BJ (cell line): ENCODE measurements at places on chromosomes 5 and 9.

DNA sequence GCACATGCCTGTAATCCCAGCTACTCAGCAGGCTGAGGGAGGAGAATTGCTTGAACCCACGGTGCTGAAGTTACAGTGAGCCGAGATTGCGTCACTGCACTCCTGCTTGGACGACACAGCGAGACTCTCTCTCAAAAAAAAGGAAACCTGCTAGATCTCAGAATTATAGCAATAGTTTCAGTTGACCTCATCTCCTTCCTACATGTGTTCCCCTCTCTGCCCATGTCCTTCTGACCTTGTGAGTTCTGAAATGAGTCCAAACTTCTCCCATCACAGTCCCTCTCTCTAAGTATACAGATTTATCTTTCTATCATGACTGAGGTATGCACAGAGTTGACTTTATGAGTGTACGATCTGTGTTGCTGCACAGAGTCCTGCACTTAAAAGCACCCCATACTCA is 44.6 kb upstream of the SHOC1 start:
- DNase-seq = peak; percentile 57

- DNase-seq = no peak
These were observed 72.0 kb downstream of the PRKACG start for GRCh38 chr9:68941780-68942459.

DNA sequence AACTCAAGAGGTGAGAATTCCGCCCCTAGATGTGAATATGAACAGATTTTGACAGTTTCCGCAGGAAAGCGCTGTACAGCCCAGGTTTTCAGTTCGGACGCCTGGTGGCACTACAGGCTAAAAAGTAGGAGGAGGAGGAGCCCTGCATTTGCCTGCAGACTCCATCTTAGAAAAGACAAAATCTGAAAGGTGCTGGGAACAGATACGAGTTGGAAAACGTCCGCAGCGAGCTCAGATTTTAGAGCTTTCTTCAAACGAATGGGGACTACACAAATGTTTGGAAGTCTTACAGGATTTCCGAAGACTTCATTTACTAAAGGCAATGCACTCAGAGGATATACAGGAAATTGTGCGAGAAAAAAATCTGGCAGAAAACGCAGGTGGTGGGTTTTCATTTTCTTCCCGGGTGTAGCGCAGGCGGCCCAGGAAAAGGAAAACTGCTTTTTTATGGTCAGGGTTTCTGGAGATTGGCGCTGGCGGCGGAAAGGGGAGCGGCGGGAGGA is 9.9 kb upstream of the PCDHB2 start:
- peak; percentile 14 for DNase-seq

DNA sequence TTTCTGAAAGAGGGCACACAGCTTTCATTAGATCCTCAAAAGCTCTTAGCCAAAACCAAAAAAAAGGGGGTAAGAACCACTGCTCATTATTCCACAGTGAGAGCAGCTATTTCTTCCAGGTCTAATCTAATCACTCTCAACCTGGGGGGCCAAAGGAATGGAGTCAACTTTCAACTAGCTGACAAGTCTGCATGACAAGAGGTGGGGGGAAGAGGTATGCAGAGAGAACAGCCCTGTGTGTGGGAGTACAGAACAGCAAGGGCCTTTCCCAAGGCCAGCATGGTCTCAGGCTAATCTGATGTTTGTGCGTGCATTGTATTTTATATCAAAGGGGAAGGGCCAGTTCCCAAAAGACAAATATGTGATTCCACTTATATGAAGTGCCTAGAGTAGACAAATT is 36.9 kb upstream of the PIP5K1B start:
- DNase-seq = no peak

DNA sequence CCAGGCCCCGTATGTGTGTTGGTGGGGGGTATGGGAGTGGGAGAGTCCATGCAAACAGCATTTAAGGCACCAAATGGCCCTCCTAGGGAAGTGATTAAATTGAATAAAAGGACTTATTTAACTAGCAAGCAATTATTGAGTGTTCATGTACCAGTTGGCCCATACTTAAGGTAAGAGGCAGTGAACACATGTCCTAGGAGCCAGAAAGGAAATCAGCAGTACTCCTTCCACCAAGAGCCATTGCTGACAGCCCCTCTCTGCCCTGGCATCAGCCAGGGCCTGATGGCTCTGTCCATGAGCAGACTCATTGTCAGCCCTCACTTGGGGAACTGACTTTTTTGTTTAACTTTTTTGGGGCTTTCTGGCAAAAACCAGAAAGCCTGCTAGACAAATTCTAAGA is 10.4 kb upstream of the SHROOM1 start:
- no peak for DNase-seq

DNA sequence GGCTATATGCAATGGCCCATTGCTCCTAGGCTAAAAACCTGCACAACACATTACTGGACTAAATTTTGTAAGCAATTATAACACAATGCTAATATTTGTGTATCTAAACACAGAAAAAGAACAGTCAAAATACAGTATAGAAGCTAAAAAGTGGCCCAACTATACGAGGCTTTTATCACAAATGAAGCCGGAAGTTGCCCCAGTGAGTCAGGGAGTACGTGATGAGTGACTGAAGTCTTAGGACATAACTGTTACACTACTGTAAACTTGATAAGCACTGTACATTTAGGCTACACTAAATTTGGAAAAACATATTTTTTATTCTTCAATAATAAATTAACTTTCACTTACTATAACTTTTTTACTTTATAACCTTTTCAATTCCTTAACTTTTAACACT is 105.2 kb upstream of the PRR16 start:
- DNase-seq = no peak

DNA sequence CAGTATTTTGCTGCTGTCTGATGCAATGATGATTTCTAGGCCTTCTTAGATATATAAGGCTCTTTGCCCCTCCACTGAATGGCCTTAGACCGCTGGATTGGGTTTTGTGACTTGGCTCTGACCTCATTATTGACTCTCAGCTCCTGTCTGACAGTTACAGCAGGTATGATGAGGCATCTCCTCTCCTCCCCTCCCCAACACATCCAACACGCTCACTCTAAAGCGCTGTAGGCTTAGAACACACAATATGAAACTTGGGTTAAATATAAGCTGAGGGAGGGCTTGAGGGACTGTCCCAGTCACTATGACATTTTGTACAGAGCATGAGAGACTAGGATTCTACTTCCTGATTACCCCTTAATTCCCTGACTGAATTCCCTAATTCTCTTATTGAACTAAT is 18.8 kb upstream of the CER1 start:
- no peak for DNase-seq

- no peak for DNase-seq
These were observed 46.1 kb downstream of the VCAN start for GRCh38 chr5:83517688-83518085.

GRCh38 chr5:2865856-2866255 is 114.4 kb upstream of the IRX2 start:
- no peak for DNase-seq

- peak; percentile 45 for DNase-seq
These were observed 57.6 kb downstream of the ANKRD55 start for GRCh38 chr5:56175488-56175887.

DNA sequence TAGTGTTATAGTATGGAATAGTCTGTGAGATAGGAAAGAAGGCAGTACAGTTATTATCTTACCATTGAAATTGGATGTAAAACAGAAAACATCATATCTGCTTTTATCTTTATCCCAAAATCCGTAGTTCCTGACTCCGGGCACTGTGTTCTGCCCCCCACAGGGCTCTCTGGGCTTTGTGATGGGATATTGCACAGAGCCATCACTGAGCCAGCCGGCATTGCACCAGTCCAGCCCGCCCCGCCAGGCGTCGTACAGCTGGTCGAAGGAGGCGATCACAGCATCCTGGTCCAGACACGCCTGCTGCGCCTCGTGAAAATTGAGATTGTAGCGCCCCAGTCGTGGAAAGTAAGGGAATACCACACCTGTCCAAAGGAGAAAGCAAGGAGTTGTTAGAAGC is 76.4 kb downstream of the HAPLN1 start:
- no peak for DNase-seq

DNA sequence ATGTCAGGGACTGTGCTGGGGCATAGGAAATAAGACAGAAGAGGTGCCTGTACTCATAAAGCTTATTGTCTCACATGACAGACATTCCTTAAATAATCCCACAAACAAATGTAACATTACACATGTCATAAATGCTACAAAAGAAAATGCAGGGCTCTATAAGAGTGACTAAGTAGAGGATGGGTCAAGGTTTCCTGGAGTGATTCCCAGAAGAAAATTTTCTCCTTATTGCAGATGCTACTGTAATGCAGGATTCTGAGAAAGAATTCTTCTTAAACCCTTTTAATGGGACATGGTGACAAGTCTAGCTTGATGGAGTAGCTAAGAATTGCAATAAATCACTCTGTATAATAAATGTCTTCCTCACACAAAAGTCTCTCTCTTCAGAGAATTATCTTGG is 55.7 kb downstream of the SH3TC2 start:
- peak; percentile 75 for DNase-seq

DNA sequence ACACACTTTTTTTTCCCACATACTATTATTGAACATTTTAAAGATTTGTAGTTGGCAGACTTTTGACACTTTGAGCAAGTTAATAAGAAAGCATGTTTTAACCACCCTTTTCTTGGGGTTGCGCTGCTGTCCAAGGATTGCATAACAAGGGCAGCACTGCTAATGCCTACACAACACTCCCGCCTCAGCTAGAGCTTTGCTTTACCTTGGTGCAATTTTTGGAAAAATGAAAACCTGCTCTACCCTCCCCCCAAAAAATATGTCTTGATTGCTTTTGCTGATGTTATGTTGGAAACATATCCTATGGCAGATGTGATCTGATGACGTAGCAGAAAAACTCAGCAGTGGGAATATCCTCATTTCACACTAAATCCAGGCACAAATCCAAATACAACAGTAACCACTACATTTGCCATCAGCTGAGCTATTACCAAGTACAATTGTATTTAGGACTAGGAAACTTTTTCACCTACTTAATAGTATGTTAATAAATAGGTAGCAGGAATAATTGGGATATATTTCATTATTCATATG is 51.5 kb downstream of the UBE2R2 start:
- DNase-seq = no peak

GRCh38 chr9:78010445-78010844 is 21.2 kb downstream of the GNAQ start:
- no peak for DNase-seq

DNA sequence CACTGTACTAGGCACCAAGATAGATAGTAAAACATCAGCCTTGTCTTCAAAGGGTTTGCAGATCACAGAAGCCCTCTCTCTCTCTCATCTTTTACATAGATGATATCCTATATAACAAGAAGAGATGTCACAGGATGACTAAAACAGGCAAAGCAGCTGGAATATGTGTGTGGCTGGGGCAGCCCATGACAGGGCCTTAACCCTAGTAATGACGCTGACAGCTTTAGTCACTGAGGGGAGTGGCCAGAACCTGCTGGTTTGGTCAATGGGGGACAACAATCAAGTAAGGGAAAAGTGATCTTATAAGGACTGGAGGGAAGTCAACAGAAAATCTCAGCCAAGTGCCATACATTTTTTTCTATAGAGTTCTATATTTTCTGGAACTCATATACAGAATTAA is 41.9 kb upstream of the RIC1 start:
- no peak for DNase-seq

- DNase-seq = no peak
These were observed 11.3 kb downstream of the EBF1 start for GRCh38 chr5:159088371-159088770.

DNA sequence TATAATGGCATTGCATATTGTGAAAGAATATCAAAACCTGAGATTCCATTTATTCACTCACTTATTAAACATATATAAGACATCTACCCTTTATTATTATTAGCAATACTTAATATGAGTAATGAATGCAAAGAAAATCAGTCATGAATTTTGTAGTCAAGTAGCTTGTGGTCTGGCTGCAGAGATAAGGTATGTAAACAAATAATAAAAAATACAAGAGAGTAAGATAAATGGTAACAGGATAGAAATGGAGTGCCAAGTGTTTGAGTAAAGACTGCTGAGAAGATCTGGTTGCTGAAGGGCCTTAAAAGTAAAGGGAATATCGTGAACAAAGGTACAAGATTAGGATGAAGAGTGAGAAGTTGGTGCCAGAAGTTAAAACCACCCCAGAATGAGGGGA is 18.4 kb downstream of the TRIM32 start:
- DNase-seq = no peak

DNA sequence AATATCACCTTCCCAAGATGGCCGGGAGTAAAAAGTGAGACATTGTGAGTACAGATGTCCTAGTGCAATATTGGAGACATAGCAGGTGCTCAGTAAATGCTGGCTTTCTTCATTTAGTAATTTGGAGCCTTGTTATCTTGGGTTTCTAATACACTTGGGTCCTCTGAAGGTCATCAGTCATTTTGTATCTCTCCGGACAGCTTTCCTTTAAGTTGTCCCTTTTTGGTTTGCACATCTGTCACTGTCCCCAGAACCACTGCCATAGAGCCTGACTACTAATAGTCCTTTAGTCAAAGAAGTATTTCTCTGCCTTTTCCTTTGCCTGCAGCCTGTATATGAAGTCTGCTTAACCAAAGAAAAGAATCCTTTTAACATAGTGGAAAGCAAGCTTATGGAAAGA is 7.8 kb upstream of the ANGPTL2 start:
- DNase-seq = no peak

- no peak for DNase-seq
These were observed 30.0 kb downstream of the IRX1 start for GRCh38 chr5:3625626-3626025.

DNA sequence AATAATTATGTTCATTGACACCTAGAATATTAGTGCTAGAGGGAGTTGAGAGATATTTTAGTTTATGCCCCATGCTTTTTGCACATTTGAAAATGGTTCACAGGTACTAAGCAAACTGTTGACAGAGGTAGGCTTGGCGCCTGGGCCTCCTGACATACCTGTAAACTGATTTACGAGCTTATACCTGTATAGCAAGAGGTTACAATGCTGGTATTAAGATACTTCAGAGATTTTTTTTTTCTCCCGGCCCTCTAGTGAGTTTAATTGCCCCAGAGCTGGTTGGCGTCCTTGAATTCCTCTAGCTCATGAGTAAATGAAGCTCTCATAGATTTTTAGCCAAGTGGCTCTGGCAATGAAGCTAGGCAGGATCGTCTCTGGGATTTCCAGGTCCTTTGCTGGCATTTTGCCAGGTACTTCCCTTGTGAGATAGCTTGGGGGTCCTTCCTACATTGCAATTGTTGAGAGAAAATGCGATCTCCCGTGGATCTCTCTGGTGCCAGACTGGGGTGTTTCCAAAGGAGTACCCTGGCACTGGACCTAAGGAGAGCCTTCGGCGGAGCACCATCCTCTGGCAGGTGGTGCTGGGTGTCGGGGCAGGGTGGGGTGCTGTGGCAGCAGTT is 9.0 kb downstream of the SLC36A1 start:
- DNase-seq = no peak

DNA sequence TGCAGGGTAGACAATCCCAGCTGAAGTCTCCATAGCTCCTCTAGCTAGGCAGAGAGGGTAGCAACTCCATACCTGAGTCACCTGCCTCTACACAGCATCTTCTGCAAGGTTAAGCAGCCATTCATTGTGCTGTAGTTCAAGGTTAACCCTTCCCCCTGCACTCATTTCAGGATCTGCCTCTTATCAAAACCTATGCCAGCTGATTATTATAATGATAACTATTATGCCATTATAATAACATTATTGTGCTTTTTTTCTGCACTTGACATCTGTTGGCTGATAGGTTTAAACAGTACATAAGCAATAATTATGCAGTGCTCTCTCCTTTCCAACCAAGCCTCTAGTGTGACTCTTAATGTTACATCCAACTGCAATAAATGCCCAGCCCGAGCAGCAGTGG is 17.3 kb downstream of the SIL1 start:
- DNase-seq = no peak

GRCh38 chr9:133074111-133074651 is 12.4 kb downstream of the CEL start:
- peak; percentile 40 for DNase-seq

- no peak for DNase-seq
These were observed 84.3 kb upstream of the HAND1 start for GRCh38 chr5:154562244-154562880.
